ENCODE measurements at places on chromosomes 12 and 14.

DNA sequence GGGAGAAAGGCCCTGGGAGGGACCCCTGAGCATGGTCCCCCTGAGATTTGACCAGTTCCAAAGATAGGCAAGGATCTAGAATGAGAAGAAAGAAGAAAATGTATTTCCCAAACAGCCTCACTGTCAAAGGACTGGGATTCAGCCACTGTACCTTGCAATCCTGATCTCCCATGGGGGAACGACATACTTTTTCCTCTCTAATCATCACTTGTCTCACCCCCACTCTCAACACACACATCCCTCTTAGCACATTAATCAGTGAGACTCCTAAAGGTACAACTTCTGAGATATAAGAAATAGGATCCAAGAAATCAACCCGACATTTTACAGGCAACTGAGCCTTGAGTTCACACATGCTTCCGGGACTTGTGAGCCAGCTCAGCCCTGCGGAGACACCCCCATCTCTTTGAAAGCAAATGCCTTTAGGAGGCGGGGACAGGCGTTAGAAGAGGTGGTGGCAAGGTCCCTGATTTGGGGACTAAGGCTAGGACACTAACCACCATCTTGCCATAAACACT is 1.4 kb downstream of the MAP3K9 start:
- DNase-seq = peak; percentile 48

GRCh38 chr12:14960548-14961465 is 594 bp downstream of the ARHGDIB start:
- DNase-seq = no peak

DNA sequence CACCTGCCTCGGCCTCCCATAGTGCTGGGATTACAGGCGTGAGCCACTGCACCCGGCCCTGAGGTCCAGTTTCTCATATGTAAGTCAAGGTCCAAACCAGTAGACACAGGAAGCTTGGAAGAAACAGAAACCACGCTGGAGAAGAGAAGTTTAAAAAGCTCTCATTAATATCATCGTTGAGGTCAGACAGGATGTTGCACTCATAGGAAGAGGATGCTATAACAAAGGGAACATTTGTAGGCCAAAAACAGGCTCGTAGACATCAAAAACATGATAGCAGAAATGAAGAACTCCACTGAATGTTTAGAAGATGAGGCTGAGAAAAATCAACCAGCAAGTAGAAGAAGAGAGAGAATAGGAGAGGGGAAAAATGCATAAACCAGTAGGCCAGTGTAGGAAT is 46.8 kb downstream of the ACACB start:
- DNase-seq = no peak

DNA sequence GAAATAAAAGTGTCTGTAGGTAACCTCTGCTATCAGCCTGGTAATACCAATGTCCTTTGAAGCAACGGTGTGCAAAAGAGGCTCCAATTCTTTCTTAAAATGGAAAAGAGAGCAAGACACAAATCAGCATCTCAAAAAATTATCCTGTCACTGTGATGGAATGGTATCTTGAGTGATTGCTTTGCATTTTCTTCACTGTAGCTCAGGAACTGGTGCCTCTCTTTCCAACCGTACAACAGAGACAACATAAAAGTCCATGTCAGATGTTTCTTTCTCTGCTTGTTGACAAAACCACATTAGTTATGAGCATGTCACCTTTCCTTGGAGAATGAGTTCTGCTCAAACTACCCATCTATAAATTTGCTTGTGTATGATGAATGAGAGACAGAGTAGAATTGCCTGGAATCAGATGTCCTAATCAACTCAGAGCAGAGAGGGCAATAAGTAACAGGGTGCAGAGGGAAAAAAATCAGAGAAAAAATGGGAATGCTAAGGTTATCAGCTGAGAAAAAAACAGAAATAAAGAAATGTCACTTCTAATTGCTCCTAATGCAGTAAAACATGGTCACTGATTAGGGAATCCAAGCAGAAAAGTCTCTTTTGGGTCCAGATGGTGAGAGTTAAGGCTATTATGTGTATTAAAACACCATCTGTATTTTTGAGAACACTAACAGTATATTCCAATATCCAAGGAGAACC is 465.0 kb upstream of the ATP2B1 start:
- no peak for DNase-seq

DNA sequence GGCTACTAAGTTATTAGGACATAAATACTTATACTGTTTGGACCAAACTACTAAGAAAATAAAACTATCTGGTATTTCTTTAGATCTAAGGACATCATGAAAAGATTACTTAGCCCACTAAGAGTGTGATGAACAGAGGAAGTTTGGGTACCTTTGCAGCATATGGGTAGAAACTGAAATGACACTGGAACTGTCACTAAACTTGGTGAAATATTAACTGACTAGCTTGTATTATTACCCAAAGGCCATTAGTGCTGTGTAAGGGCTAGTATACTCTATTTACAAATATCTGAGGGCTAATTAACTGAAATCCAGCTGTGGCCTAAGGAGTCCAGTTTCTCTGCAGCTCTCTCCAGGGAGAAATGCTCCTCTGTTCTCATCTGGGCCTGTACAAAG is 45.5 kb downstream of the PAWR start:
- DNase-seq = no peak

DNA sequence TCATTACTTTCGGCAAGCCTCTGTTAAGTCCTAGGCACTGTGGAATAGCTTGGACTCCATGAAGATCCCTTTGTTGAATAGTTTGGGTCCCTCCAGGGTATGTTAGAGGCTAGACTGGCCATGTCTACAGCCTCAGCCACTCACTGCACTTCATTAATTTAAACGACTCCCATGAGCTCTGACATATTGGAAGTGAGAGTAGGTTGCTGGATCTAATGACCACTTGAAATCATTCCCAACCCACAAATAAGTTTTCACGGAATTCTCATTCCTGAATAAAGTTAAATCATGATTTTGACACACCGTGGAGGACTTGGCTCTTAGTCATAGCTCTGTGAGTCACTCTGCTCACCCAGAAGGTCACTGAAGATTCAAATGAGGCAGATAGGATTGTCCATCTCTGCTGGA is 21.4 kb upstream of the APPL2 start:
- DNase-seq = no peak

- no peak for DNase-seq
Observed at GRCh38 chr12:111785651-111786050, 18.9 kb downstream of the ALDH2 start.

DNA sequence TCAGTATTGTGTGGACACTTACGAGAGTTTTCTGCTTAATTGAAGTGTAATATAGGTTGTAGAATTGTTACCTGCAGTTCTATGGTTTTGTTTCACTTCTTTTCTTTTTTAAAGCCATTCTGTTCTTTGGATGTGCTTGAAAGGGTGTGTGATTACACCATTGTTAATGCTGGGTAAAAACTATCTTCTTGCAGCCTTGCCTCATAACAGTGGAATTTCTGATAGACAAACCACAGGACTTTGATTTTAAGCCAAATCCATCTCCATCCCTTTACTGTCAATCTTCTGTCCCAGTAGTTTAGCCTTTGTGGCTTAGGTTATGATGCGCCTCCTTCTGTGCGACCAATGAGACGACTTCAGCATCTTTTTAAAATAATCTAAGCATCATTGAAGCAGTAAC is 182.3 kb downstream of the PELI2 start:
- DNase-seq = no peak

GRCh38 chr12:48129376-48129775 is 10.2 kb downstream of the PFKM start:
- no peak for DNase-seq

DNA sequence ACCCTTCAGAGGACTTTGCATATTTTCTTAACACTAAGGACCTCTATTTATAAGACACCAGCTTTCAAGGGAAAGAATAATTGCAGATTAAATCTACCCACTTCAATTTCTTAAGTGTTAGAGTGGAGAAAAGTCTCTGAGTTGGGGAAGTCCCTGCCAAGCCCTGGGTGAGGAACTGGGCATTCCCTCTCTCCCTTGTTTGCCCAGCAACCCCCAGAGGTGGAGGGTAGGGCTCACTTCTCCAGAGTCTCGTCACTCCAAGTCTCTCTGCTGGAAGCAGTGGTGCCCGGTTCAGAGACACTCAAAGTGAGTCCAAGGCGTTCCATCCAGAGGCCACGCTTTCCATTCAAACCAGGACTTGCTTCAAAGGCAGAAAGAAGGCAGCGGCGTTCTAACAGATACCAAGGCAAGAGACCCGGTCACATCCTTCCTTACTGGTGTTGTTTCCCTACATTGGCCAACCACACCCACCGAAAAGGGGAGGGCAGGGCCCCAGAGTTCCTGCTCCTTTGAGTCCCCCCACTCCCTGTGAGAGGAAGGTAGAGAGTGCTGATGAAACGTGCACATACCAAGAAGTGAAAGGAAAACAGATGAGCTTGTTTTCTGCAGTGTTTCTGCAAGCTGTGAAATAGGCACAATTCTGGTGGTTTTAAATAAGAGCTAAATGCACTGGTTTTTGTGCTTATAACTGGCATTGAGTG is 6.1 kb upstream of the BDKRB2 start:
- DNase-seq = no peak

GRCh38 chr14:86943391-86944365 is 1049.3 kb downstream of the GALC start:
- DNase-seq = no peak

DNA sequence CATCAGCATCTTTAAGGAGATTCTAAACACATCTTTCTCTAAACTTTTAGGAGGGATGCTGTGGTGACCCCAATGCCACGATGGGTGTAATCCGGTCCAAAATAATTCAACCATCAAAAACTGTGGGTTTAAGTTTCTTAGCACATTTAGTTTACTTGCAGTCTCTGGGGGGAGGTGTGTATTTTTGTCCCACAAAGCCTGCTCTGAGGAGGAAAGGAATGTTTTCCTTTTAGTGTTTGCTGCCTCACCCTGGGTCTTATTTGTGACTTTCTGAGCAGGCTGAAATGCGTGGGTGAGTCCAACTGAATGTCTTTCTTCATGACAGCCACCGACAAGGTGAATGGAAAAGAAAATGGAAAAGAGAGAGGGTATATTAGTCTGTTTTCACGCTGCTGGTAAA is 1324.7 kb downstream of the AACS start:
- DNase-seq = no peak

DNA sequence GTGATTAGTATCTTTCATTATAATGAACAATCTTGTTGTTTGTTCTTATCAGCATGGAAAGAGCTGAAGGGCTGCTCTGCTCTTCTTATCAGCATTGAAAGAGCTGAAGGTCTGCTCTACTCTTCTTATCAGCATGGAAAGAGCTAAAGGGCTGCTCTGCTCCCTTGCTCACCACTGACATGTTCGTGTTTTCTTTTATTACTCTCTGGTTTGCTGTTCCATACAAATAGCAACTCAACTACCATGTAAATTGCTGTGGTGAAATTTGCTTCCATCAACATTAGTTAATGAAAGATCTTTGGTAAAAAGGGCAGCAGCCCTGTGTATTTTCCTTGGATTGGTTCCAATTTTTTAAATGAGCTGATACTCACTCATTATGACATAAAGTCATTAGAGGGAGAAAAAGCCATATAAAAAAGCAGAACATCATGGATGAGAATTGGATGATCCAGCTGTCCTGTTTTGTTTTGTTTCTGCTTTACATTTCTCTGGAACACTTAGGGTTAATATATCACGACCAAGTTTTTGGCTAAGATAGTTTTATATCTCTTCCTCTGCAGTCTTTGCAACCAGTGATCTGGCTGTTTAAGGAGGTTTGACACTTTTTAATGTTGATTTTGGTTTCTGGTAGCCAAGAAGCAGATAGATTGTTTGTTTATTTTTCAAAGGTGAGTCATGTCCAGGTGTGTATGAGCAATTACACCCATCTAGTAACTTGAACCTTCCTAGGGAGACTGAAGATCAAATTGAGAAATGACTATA is 356.6 kb downstream of the CEP128 start:
- DNase-seq = peak; percentile 15

DNA sequence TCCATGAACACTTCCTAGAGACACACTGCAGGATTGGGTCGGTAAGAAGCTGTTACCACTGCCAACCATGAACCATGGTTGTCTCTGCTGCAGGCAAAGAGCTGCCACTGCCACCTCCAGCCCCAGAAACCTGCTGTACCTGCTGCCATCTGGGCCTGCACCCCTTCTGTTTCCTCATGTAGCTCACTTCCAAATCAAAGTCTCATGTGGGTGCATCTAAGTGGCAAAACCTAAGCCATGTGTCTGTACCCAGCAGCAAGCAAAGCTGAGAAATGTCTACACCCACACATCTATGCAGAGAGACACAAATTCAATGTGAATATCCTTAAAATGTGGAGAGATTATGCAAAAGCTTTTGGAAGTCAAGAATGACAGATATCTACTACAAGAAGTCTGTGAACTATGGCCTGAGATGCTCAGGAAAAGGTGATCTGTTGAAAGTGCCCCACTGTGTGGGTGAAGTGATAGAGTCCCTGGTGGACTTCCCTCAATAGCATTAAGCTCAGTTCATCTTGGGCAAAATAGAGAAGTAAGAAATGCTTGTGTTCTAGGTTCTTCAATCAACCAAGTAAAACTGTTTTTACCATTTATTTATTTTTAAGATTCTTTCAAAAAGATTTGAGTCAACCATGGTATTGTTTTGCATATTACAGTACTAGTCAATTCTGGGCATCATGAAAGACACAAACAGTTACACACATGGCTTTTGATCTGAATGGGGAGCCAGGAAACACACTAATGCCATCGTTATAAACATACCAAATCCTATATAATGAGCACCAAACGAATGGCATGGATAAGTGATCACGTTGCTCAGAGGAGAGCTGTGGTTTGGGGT is 64.4 kb downstream of the FOS start:
- DNase-seq = no peak

DNA sequence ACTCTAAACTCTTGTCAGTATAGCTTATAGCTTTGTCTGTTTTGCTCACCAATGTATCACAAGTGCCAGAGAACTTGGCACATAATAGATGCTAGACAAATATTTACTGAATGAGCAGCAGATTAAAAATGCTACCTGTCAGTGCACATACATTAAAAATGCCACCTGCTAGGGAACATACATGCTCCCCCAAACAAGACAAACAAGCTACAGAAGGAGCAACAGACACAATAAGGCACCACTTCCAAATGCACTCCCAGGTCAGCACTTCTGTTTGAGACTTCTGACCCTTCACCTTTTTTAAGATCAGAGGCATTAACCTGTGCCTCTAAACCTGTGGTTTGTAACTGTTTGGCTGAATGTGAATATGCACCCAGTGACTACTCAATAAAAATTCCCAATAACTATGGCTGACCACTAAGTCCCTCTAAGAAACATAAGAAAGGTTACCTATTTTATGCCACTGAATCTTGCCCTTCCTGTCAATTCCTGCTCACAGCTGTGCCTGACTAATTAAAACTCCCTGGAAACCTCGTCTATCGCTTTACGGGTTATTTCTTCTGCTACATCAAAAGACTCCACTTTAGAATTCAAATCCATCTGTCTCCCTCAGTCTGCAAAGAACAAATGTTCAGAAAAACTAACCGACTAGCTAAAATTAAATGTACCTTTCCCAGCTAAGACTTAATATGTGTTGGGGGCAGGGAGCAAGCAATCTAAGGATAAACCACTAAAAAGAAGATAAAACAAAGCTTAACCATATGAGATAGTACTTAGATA is 41.0 kb downstream of the HECTD4 start:
- peak; percentile 75 for DNase-seq

GRCh38 chr12:114662512-114663177 is 21.3 kb downstream of the TBX3 start:
- DNase-seq = peak; percentile 34

GRCh38 chr12:102814691-102815367 is 102.2 kb downstream of the PAH start:
- no peak for DNase-seq

- no peak for DNase-seq
Observed at GRCh38 chr12:18589316-18589715, 148.5 kb downstream of the PLCZ1 start.
